ENCODE measurements at places on chromosomes 2 and 18.

DNA sequence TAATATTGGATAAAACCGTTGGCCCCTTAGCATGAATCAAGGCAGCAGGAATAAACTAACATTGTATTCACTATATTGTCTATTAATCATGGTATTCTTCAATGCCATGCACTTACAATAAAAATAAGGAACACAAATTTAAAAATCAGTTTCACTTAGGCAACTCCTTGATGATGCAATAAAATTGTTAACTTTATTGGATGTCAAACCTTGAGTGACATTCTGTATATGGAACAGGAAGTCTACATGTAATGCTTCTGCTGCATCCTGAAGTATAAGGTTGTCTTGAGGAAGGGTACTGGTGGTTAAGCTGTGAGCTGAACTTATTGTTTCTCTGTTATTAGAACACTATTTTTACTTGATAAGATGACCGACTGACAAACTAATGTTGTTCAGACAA lies 605.5 kb downstream of the SATB2 start:
- DNase-seq = no peak

- no peak for DNase-seq
Measured at GRCh38 chr2:102258386-102259074, 52.8 kb upstream of the IL1RL1 start.

DNA sequence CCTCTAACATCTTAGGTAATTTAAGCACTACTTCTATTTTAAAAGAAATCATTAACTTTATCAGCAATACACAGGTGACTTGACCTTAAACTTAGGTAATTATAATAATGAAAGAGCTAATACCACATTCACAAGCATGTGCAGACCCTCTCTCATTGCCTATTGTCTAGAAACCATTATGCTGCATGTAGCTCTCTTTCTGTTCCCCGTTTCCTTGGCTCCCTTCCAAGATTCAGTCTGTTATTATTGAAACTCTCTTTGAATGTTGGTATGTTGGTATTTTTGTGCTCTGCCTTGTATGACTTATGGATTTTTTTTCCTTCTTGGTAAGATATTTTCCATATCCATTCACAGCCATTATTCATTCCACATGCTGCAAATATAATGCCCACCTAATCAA lies 201.2 kb downstream of the CDCA7 start:
- DNase-seq = peak; percentile 44

- DNase-seq = no peak
Measured at GRCh38 chr2:6951046-6951445, 33.8 kb downstream of the RNF144A start.

GRCh38 chr2:238005528-238005927 lies 38.7 kb downstream of the UBE2F start:
- no peak for DNase-seq

- DNase-seq = no peak
Measured at GRCh38 chr18:10588975-10589374, 63.1 kb downstream of the NAPG start.

- DNase-seq = no peak
Measured at GRCh38 chr2:104849101-104849500, 4.8 kb upstream of the POU3F3 start.

GRCh38 chr2:110873056-110873502 lies 140.7 kb downstream of the ACOXL start:
- DNase-seq = no peak

- DNase-seq = peak; percentile 87
Measured at GRCh38 chr2:157327621-157328500, 2.2 kb upstream of the ERMN start.

- DNase-seq = no peak
Measured at GRCh38 chr18:13437796-13438506, 219.4 kb downstream of the LDLRAD4 start.

GRCh38 chr2:225452677-225453076 lies 53.2 kb downstream of the NYAP2 start:
- no peak for DNase-seq

DNA sequence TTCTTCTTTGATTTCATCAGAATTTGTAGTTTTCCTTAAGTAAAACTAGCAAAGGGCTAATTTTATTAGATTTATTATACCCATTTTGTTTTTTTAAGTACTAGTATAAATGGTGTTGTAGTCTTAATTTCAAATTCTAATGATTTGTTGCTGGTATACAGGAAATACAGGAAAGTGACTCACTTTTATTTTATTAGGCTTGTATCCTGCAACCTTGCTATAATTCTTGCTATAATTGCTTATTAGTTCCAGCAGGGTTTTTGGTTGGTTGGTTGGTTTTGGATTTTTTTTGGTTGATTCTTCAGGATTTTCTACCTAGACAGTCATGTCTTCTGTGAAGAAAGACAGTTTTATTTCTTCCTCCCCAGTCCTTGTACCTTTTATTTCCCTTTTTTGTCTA lies 110.6 kb upstream of the IL1R2 start:
- no peak for DNase-seq

GRCh38 chr2:181657379-181657778 lies 474 bp upstream of the CERKL start:
- no peak for DNase-seq

DNA sequence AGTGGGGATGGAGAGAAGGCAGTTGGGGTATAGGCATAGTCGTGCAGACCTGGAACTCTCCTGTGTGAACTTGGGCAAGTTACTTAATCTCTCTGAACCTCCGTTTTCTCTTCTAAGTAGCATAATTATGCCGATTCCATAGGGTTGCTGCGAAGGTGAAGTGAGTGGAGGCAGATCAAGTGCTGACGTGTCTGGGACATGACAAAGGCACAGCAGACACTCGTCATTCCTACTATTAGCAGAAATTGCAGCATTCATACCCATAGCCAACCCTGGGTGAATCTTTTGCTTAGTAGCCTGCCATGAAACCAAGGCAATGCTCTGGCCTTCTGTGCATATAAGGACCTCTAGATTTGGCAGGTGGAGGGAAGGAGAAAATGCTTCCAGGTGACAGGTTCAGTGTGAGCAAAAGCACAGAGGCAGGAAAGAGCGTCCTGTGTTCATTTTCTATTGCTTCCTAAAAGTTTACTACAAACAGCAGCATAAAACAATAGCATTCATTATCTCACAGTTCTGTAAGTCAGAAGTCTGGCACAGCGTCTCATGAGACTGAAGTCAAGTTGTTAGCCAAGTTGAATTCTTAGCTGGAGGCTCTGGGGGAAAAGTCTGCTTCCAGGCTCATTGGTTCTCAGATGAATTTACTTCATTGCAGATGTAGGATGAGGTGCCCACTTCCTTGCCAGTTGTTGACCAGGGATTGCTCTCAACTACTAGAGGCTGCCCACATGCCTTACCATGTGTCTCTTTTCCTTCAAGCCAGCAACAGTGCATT lies 77.8 kb downstream of the CTIF start:
- DNase-seq = no peak

DNA sequence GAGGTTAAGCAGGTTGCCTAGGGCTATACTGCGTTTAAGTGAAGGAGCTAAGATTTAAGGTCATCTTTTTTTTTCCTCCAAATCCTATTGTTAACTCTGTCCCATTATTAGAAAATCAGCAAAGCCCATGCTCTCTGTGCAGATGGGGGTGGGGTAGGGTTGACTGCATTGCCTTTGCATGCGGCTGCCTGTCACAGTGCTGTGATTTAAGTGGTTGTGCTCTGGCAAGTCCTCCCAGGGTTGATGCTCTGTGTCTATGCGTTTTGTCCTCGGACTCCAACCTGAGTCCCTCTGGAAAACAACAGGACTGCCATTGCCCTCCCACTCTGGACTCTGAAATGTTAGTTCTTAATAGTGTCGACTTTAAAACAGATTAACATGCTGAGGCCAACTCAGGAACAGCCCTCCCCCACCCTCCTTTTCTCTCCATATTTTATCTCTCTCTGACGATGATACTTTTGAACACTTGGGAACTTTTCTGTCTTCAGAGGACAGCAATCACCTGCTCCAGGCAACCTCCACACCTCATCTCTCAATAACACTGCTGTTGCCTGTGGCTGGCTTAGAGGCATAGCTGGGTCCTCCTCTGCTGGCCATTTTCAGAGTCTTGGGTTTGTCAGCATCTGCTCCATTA lies 5.8 kb downstream of the FHOD3 start:
- no peak for DNase-seq

DNA sequence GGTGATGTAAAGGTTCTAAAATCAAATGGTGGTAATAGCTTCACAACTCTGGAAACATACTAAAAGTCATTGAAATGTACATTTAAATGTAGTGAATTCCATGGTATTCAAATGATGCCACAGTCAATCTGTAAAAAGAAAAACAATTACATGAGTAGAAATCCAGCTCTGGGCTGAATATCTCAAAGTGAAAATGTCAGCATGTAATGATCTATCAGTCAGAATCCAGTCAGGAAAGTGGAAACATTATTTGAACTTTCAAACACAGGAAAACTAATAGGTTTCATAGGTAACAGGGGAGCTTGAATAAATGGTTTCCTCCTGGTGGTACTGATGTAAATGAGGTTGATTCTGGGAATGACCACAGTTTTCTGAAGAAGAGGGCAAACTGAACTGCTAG lies 186.4 kb downstream of the CDH7 start:
- no peak for DNase-seq

- DNase-seq = no peak
Measured at GRCh38 chr2:118443596-118443995, 355.3 kb downstream of the INSIG2 start.

GRCh38 chr2:95231723-95232122 lies 24.4 kb downstream of the ZNF892 start:
- DNase-seq = peak; percentile 72

DNA sequence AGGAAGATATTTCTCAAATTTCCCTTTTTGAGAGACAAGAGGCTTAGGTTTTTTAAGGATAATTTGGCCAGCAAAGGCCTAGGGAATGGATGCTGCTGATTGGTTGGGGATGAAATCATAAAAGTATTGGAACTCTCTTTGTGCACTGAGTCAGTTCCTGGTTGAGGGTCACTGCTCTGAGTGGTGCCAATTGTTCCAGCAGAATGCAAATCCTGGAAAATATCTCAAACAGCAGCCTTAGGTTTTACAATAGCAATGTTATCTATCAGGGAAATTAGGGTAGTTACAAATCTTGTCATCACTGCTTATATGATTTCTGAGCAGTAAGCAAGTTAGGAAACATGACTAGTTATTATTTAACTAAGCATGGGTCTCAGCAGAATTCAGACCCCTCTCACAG lies 96.2 kb downstream of the RAD51AP2 start:
- DNase-seq = no peak

GRCh38 chr2:96330407-96330806 lies 5.2 kb upstream of the NCAPH start:
- no peak for DNase-seq

GRCh38 chr2:30772021-30772705 lies 35.1 kb downstream of the CAPN13 start:
- no peak for DNase-seq

DNA sequence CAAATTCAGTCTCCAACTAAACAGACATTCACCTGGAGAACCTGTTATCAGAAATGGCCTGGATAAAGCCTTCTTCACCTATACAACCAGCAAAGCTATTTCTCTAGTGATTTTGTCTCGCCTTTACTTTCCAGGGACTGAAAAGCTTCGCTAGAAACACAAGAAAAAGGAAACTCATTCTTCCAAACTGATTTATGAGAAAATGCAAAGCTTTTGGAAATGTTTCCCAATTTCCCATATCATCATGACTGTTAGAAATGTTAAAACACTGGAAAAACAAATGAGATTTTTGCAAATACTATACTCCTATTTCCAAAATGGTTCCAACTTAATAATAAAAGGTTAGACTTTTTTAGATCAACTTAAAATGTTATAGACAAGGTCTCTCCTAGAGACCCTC lies 218.7 kb downstream of the PAX3 start:
- DNase-seq = no peak

- no peak for DNase-seq
Measured at GRCh38 chr2:109242654-109243331, 113.8 kb downstream of the SH3RF3 start.

GRCh38 chr2:231533086-231533776 lies 3.0 kb upstream of the NMUR1 start:
- no peak for DNase-seq

GRCh38 chr2:239321596-239322415 lies 79.0 kb downstream of the HDAC4 start:
- DNase-seq = peak; percentile 16

- DNase-seq = no peak
Measured at GRCh38 chr2:203804070-203804469, 63.5 kb upstream of the CTLA4 start.

DNA sequence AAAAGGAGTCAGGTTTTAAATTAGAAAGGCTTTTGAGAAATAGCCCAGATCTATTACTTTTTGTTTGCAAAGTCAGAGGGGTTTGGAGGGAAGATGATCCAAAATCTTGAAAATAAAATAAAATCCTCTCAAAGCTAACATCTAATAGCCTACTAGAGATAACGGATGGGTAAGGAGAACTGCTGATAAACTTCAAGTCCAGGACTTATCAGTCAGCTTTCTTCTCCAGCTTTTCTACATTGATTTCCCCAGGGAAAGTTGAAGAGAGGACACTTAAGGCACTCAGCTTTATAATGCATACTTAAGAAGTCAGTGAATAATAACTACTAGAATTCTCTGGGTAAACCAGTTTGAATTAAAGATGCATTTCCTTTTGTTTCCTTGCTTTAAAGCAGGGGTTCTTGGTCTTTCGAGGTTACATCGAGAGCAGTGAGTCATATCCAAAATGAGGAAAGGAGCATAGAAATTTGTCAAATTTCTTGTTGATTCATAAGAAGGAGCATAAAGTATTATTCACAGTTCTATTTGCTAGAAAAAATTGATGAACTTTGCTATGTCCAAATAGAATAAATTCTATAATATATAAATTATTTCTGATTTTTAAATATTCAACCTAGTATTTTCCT lies 43.2 kb upstream of the ITPRID2 start:
- no peak for DNase-seq

DNA sequence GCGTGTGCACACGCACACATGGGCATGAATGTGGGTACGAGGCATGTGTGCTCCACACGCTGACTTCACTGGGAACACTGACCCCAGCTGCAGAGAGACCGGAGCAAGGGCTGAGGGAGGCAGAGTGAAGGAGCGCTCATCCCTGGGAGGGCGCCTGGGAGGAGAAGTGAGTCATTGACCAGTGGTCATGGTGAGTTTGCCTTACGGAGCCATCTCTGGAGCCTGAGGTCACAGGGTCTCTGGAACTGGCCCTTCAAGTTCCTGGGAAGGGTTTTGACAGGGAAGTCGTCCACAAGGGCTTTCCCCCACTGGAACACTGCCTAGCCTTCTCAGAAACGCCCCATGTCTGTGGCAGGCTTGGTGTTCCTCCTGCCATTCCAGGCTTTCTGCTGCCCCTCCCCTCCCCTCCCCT lies 14.3 kb upstream of the TMEM185B start:
- no peak for DNase-seq
